Eye (tissue), 1 donor: ENCODE measurements at places on chromosomes 12 and 14.
A peak's percentile ranks its signal among the peaks of the same experiment; 100 is the strongest.

- no peak for DNase-seq
Measured at GRCh38 chr14:88765130-88765529, 27.6 kb downstream of the EML5 start.

- DNase-seq: no peak
Measured at GRCh38 chr12:41327096-41327895, 139.2 kb downstream of the PDZRN4 start.

DNA sequence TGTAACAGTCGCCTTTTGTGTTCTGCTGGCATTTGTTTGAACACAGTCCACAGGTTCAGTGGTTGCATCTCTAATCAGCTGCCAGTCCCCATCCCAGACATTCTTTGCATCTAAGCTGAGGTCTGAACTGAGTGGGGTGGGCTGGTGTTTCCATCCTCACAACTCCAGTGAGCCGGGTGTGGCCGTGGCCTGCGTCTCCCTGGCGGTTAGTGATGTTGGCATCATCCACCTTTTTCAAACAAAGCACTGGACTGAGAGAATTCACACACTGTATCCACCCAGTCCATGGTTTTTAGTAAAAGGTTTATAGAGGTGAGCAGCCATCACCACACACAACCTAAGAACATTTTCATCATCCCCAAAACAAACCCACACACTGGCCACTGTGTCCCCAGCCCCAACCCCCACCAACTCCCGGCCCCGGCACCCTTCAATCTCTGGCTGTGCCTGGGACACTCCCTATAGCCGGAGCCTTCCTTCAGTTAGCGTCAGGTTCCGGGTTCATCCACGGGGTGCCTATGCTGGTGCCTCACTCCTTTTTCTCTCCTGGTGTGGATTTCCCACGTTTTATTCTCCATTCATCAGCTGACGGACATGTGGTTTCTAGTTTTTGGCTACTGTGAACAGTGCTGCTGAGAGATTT, 6.5 kb downstream of the DDX51 start:
- no peak for DNase-seq

GRCh38 chr12:15932327-15932726, 21.2 kb downstream of the DERA start:
- DNase-seq: no peak

- DNase-seq: no peak
Measured at GRCh38 chr12:83634726-83635267, 948.1 kb downstream of the TMTC2 start.

DNA sequence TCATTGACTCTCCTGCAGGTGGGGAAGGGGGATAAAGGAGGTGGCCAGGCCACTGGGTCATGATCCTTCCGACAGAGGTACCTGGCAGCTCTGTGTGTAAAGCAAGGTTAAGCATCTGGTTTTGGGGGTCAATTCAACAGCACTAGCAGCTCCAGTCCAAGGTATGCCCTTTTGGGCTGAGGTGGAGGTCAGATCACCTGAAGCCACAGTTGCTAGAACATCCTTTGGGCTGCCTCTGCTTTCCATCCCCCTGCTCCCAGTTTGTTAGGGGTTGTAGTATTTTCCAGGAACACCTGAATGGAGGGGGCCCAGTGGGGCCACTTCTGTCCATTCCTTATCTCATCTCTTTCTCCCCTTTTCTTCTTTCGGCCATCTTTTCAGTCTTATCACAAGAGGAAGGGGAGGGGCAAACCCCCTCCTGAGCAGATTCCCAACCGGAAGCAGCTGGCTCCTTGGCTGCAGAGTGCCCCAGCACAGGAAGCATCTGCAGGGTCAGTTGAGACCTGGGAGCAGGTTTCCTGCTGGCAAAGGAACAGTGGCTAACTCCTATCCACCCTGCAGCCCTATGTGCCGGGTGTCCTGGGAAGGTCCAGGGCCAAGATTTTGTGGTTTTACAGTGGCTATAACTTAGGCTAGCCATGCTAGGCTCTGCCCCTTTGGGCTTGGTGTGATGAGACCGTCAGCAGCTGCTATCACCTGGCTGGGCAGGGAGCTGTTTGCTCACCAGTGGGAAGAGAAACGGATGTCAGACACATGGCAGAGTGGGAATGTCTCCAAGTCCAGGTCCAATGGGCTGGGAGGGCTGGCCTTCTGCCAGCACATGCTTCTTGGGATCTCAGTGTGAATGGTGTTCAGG, 40.2 kb downstream of the SH2B3 start:
- DNase-seq: no peak

DNA sequence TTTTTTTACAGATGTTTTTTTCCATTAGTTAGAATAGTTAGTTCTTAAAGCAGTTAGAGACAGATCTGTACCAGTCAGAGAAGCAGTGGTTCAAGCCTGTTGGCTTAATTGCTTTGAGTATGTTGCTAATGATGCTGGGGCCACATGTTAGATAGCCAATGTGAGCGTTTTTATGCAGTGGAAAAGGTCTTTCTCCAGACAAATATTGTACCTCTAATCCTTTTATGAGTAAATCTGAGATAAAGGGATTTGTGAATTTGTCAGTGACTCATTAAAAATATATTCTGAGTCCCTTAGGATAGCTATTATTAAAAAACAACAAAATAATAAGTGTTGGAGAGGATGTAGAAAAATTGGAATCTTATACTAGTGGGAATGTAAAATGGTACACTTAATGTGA, 154.2 kb downstream of the MSRB3 start:
- no peak for DNase-seq

DNA sequence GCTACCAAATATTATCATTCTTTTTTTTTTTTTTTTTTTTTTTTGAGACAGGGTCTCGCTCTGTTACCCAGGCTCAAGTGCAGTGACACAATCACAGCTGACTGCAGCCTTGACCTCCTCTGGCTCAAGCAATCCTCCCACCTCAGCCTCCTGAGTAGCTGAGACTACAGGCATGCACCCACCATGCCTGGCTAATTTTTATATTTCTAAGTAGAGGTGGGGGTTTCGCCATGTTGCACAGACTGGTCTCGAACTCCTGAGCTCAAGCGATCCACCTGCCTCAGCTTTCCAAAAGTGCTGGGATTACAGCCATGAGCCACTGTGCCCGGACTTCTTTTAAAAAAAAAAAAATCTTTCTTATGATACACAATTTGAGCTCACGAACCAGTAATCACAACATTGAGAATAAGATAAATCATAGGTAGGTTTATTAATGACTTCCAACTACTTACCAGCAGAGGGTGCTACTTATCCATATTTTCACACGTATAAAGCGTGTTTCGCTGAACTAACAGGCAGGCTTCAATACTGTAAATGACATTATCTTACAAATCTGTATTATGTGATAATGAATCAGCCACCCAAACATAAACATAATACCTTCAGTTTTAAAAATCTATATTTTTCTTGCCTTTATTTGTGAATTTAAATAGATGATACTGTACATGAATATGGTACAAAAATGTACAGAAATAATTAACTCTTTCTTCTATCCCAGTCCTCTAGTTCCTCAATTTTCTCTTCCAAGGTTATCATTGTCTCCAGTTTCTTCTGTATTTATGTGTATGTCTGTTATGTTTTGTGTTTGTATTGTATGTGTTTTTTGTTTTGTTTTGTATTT, 42.5 kb upstream of the BCAT1 start:
- peak; percentile 83 for DNase-seq

- DNase-seq: no peak
Measured at GRCh38 chr14:91229005-91229382, 15.5 kb downstream of the GPR68 start.

DNA sequence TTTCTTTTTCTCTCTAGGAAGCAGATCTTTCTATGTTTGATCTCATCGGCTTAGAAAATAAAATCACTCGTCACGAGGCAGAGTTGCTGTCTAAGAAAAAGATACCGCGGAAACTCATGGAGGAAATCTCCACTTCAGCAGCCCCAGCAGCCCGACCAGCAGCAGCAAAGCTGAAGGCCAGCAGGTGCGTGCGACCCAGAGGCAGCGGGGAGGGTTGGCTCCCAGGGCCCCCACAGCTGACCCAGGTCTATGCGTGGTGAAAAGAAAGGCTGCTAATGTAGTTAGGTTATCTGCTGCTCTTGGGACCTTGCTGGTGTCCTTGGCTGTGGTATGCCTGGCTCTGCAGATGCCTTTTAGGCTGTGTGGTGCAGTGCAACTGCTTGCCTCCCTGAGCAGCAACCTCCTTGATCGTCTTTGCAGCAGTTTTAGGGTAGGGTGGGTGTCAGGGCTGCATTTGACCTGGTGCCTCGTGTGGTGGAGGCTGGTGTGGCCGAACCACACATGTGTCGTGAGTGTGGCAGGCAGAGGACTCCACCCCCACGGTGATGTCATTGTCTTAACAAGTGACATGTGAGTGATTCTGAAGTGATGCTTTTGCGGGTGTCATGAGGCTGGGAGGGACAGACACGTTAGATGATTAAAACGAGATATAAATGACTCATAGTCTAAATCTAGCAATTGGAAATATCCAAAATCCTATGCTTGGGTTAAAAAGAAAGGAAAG, 68.6 kb downstream of the EP400 start:
- DNase-seq: no peak

DNA sequence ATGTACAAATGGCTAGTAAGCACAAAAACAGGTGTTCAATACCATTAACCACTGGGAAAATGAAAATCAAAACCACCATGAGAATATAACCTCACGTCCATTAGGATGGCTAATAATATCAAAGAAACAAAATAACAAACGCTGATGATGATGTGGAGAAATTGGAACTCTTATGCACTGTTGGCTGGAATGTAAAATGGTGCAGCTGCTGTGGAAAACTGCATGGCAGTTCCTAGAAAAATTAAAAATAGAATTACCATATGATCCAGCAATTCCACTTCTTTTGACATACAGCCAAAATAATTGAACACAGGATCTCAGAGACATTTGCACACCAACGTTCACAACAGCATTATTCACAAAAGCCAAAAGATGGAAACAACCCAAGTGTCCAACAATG, 51.5 kb downstream of the TMPRSS12 start:
- DNase-seq: no peak

GRCh38 chr12:64457466-64457865, 5.5 kb downstream of the TBK1 start:
- DNase-seq: no peak

DNA sequence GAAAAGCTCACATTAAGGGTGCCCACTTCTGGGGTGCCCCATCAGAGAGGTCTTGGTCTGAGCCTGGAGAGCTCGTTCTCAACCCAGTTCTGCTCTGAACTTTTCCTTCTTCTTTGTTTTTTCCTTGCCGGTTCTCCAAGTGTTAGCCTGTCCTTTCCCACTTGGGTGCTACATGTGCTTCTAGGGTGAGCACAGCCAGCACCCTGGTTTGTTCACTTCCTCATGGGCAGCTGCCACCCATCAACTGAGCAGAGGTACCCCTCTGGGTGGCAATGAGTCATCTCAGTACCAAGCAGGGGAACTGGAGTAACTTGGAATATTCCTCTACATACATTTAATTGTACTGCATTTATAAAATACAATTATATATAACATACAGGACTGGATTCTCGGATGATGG, 3.9 kb upstream of the SYNE3 start:
- DNase-seq: no peak

GRCh38 chr12:27934276-27934675, 38.3 kb downstream of the PTHLH start:
- DNase-seq: no peak
